GM23248 (cell line): ENCODE measurements at places on chromosomes 3 and 15.

DNA sequence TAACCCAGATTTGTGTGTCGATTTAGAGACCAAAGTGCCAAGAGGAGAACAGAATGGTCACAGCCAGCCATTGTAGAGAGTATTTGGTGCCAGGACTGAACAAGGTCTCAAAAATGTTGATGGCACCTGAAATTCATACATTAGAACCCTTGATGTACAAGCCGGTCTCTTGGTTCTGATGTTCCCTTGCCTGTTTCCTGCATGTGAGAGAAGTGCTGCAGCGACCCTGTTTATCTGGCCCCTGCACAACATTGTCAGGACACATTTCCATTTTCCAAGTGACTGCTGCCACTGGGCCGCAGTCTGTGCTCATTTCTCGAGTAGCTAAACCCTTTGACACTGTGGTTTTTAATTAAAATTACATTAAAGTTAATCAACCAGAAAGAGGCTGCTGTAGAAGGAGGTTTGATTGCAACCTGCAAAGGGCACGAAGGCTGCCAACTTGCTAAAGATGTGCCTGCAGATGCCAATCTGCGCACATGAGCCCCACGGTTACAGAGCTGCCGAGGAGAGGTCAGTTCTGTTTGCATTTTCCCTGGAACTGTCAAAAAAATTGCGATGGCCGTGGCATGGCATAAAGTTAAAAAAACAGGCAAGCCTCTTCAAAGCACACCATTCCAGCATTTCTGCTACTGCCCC lies 136.4 kb upstream of the CMC1 start:
- no peaks in the 10 kb centered on the region for H3K27me3 ChIP-seq
- H3K27ac ChIP-seq: no peak overlapping the region
- no peaks in the 10 kb centered on the region for H3K36me3 ChIP-seq
- no peak overlapping the region for H3K4me3 ChIP-seq
- no peak for DNase-seq

DNA sequence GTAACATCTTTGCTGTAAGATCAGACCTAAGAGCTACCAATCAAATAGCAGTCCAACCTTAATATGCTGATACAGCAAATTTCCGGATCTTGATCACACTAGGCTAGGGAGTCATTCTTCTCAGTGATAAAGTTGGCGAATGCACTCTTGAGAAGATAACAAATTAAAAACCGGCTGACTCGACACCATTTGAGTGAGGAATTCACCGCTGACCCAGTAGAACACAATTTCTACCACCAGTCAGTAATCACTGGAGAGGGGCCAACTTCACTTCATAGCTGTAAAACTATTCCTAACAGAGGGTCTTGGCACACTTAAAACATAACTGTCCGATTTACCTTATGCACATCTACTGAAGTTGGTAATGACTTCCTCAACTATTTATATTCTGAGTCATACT lies 47.2 kb downstream of the MEIS2 start:
- no peaks in the 10 kb centered on the region for H3K27me3 ChIP-seq
- peak; percentile 10 for DNase-seq
- no peak overlapping the region for H3K4me3 ChIP-seq
- H3K4me1 ChIP-seq: no peaks in the 10 kb centered on the region; the same call in 1 of the 2 replicates

- no peak overlapping the region for H3K27ac ChIP-seq
- H3K36me3 ChIP-seq: no peaks in the 10 kb centered on the region
- no peaks in the 10 kb centered on the region for H3K4me1 ChIP-seq
- no peak overlapping the region for H3K4me3 ChIP-seq
Observed at GRCh38 chr15:97522347-97522746, 438.2 kb upstream of the ARRDC4 start.

GRCh38 chr3:121648219-121648958 lies 12.3 kb downstream of the HCLS1 start:
- no peaks in the 10 kb centered on the region for H3K27me3 ChIP-seq
- no peak for DNase-seq
- H3K36me3 ChIP-seq: no peaks in the 10 kb centered on the region
- no peaks in the 10 kb centered on the region for H3K4me1 ChIP-seq
- H3K4me3 ChIP-seq: no peak overlapping the region

GRCh38 chr15:57100136-57100539 lies 181.7 kb downstream of the TCF12 start:
- H3K27me3 ChIP-seq: no peaks in the 10 kb centered on the region
- DNase-seq: no peak
- no peak overlapping the region for H3K4me3 ChIP-seq
- H3K4me1 ChIP-seq: peaks cover 12% of the 10 kb centered on the region
